GF-D8 (cell line): ENCODE measurements at places on chromosomes 5 and 9.

DNA sequence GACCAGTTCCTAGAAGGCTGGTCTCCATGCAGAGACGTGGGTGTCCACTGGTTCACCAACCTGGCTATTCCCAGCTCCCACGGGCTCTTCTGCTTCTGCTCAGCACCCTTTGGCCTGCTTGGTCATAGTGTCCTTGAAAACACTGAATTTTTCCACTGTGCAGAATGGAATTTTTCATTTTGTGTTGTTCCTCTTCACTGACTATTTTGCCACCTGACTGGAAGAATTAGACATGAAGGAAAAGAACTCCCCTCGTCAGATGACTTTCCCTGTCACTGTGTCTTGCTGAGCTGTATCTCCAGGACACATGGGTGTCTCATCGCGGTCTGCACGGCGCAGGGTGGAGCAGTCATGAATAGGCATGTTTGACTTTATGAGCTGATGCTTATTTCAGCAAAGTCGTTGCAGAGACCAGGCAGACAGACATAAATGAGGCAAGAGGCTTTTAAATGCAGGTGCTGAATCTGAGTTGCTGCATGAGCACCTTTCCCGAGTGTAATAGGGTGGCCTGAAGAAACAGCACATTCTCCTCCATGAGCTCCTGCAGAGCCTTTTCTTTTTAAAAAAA, 50.2 kb upstream of the SEMA4D start:
- no peak for DNase-seq

DNA sequence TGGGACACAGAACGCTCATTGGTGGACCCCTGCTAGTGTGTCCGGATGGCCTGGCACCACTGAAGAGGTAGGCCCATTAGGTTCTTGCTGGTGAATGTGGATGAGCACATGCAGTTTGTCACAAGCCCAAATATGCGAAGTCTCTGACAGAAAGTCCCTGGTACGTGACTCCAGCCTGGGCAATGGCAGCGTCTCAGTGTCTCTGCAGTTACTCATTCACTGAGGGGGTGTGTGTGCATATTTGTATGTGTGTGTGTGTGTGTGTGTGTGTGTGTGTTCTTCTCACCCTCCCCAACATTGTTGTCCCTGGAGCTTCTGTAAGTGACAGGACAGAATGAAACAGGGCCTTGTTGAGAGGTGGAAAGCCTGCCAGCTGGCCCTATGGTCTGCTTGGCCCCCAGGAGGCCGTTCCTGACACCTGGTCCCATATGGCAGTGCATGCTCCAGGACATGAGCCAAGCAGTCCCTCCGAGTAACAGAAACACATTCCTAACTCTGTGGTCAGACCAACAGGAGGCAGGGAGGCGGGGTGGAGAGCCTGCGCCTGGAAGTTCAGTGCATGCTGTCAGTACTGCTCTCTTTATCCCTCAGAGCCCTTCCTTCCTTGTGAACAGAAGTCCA, 169.9 kb downstream of the SLC28A3 start:
- DNase-seq: no peak

- DNase-seq: no peak
These were observed 246.0 kb upstream of the NUDT12 start for GRCh38 chr5:103808464-103809106.

DNA sequence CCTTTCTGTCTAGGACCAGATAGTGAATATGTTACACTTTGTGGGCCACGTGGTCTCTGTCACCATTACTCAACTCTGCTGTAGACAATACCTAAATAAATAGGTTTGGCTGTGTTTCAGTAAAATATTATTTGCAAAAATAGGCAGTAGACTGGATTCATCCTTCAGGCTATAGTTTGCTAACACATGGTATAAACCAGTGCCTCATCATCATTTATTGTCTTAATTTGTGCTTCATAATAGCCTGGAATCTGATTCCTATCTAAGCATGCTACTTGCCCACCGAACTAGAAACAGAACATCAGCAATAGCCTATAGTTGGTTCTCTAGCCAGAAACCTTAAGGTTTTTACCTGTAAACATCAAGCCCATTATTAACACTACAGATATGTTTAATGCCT, 215.6 kb downstream of the FBXL7 start:
- no peak for DNase-seq

DNA sequence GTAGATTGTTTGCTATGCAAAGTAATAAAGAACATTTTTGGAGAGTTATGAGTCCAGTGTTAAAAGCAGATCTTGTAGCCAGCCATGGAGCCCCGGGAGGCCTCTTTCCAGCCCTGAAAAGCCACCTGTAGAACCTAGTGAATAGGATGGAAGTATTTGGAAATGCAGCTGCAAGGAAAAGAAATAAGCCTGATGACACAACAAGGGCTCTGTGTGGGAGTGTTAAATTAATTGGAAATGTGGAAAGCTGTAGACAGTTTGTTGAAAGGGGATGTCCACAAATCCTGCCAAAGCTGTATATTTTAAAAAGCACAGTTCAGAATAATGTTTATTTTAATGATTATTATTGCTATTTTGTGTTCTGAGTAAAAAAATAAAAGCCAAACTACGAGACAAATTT, 152.5 kb upstream of the GHR start:
- DNase-seq: no peak

- no peak for DNase-seq
These were observed 10.2 kb downstream of the ADRB2 start for GRCh38 chr5:148836272-148837250.

- DNase-seq: no peak
These were observed 761.4 kb upstream of the TYRP1 start for GRCh38 chr9:11931751-11932150.

GRCh38 chr9:36029202-36029601, 7.5 kb upstream of the RECK start:
- no peak for DNase-seq

- DNase-seq: no peak
These were observed 306.6 kb upstream of the KIF2A start for GRCh38 chr5:61999371-61999770.

DNA sequence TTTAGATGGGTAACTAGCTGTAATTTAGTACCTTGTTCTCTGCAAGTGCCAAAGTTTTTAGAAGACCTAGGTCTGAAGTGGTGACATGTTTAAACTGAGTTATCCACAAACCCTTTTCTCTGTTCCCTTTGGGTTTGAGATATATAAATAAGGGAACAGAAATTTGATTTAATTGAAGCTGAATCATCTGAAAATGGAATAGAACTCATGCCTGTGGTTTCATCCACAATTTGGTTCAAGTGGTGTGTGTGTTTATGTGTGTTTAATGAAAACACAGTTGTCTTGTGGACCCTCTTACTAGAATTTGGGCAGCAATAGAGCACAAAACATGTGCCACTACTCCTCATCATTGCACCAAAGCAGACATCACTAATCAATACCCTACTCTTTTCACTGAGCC, 216.9 kb downstream of the GLIS3 start:
- no peak for DNase-seq

- DNase-seq: no peak
These were observed 179.0 kb downstream of the MAN2A1 start for GRCh38 chr5:109868737-109869136.

DNA sequence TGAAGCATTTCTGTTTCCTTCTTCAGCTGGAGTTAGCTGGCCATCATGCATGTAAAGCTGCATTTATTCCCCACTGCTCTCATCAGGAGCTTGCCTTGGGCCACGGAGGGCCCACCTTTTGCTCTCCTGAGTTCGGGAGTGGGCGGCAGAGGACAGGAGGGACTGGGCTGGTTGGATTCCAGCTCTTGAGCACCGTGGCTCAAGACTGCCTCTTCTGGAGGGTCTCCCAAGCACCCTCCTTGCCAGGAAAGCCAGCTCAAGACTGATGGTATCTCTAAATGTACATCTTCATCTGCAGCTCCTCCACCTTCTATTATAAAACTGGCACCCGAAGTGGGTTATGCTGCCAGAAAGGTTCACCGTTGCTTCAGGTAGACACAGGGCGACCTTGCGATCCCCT, 399.6 kb upstream of the IRX1 start:
- DNase-seq: no peak

DNA sequence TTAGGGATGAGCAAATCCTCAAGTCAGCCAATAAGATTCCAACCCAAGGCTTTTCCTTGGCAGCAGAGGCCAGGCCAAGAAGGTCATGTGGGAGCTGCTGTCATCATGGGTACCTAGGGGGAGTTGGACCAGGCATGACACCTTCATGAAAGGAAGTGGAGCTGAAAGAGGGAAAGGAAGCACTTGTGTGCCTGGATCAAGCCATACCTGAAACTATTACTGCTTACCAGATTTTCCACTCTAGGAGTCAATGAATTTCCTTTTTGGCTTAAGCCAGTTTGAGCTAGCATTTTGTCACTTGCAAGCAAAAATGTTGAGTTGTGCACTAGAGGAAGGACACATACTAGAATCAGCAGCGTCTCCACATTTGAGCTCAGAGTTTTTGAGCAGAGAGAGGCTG, 14.5 kb upstream of the WNK2 start:
- no peak for DNase-seq

DNA sequence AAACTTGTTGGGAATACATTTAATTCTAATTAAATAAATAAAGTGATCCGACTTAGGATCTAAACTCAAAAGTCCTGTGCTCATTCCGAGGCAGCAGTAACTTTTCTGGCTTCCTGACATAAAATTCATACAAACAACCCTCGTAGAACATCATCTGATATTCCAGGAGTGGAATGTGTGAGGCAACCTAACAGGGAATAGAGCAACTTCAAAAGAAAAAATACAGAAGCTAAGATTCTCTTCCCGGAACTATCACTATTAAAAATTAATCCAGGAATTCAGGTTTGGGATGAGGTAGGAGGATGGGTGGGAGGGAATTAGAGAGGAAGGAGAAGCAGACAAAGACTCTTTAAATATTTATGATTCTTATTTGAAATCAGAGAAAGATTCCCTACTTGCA, 32.9 kb upstream of the TRIO start:
- DNase-seq: no peak

DNA sequence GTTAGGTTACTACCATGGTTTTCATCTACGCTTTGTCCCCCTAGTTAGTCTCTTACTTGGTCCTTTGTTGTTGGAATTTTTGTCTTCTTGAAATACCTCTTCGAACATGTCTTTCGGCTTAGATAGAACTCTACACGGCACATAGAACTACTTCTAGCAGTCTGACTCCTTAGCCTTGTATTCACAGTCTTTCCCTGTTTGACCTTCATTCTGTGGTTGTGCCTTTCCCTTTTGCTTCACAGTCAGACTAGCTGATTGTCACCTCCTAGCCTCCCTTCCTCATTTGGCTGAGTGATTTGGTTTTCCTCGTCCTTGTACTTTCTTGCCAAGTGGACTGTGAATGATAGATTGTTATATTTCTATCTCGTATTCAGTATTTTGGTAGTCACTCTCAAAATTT, 10.7 kb downstream of the SMAD5 start:
- DNase-seq: no peak

GRCh38 chr9:114371973-114372917, 15.5 kb downstream of the AKNA start:
- peak; percentile 70 for DNase-seq

DNA sequence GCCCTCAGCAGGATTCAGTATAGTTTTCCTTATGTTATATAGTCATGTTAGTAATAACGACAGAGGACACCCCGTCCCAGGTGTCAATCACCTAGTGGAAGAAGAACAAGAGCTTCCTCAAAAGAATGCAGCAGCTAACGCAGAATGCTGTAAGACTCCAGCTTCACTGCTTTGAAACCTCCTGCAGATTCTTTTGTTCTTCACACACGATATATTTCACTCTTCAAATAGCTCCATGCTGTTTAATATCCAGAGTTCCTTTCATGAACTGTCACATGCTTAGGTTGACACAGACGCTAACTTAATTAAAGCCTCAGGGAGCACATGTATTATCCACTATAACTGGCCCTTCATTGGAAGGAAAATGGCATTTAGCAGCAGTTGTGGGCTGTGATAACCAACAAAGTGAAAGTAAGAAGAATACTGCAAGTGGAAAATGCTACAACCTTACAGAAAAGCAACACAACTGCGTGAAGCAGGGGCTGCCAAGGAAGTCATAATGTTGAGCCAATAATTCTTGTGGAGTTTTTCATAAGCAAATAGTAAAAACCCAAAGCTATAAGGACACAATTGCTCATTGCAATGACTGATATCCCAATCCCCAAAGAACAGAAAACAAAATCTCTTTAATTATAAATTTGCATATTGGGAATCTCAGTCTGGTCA, 387.5 kb downstream of the PLK2 start:
- no peak for DNase-seq

DNA sequence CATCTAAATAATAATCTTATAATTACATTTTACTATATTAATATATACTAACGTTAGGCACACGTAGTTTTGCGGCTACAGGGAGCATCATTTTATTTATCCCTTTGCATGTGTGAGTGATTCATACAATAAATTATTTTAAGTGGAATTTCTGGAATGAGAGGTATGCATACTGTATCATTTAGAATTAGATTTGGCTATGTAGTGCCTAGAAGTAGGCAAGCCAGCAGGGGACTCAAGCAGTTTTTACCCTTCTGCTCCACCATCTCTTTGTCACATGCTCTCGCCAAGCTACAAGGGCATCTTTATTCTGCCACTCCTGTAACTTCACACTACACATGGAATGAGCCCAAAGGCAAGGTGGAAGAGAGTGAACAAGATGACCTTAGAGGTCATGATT, 60.8 kb downstream of the MEGF10 start:
- no peak for DNase-seq

- no peak for DNase-seq
These were observed at the start of gene CCL21 for GRCh38 chr9:34710023-34710422. TSS of gene CCL21 (minus strand) at chr9:34710136. CDS start at chr9:34710066, 70 bp downstream.

DNA sequence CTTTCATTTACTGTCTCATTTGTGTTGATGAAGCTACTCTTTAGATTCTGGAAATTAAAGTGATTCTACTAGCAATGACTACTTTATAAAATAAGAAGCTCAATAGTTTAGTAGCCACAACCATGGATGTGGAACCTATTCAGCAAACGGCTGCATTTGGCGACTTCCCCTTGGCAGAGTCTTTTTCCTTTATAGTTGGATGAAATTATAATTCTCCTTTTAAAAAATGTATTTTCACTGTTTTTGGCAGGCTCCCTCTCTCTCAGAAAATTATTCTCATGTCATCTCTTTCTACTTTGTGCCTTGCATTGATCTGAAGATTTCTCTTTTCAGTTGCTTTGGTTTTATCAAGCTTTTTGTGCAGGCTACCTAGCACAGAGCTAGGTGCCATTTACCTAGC, 50.6 kb upstream of the KCNN2 start:
- no peak for DNase-seq

GRCh38 chr9:38619556-38620447, 594 bp downstream of the ANKRD18A start:
- DNase-seq: no peak

- DNase-seq: no peak
These were observed 15.0 kb downstream of the ANKRD33B start for GRCh38 chr5:10578869-10579268.

GRCh38 chr9:99356512-99356971, 134.5 kb downstream of the SEC61B start:
- no peak for DNase-seq

GRCh38 chr5:152739916-152740315, 334.8 kb upstream of the NMUR2 start:
- DNase-seq: no peak

- DNase-seq: peak; percentile 49
These were observed 21.3 kb upstream of the GBGT1 start for GRCh38 chr9:133184971-133185370.

DNA sequence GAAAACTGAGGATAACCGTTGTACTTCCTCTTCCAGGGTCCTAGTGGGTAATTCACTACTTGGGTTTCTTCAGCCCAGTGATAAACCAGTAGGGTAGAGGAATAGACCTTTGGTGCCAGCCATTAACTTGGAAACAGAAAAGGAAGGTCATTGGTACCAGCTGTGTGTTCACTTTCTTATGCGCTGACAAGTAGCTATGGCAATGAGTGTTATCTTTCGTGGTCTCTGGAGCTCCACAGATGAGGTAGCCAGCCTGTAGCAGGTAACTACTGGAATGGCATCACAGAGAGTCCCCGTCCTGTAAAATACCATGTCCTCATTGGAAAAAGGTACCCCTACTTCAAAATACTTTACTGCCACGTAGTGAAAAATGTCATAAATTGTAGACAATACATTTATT, 2.3 kb downstream of the UHRF2 start:
- DNase-seq: no peak
